ENCODE measurements at places on chromosomes 7 and 10.

- DNase-seq: no peak
Observed at GRCh38 chr7:142445019-142445686, 187.3 kb upstream of the PRSS58 start.

DNA sequence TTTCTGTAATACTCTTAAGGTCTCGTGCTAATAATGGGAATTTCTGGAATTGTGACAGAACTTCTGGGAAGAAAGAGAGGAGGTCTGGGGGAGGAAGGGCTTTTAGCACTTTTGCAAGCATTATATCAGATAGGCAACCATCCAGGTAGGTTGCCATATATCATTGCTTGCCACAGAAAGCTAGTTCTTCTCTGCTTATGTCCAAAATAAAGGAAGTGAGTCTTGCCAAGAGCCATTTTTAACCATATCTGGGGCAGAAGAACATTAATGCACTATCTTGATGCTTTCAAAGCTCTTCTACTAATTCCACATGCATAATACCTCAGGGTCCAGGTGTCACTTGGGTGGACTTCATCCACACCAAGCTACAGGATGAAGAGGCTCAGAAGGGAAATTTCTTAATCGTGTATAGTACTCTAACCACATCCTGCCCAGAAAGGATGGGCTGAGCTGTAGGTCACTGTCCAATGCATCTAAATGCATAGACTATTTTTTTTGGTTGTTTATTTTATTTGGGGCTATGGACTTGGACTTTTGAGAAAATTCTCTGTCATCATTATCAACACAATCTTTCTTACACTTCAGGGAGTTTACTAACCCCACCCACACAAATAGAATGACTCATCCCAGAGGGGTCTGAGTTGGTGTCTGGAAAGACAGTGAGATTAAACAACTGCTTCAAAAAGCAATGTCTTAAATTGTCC is 68.9 kb upstream of the ADO start:
- DNase-seq: no peak

DNA sequence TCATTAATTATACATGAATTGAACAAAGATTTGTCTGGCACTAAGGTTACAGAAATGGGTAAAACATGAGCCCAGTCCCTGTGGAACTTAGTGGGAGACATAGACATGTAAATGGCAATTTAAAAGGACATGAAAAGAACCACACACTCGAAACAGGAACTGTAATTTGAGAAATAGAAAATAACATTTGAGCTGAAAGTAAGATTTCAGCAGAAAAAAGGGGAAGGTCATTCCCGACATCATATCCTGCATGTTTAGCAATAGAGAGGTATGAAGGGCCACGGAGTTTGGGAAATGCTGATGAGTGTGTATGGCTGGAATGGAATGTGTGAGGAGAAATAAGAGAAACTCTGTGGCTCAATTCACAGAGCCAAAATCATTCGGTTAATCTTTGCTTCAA is 175.4 kb upstream of the AHR start:
- no peak for DNase-seq

- DNase-seq: no peak
Observed at GRCh38 chr7:47298636-47299035, 283.3 kb downstream of the TNS3 start.

DNA sequence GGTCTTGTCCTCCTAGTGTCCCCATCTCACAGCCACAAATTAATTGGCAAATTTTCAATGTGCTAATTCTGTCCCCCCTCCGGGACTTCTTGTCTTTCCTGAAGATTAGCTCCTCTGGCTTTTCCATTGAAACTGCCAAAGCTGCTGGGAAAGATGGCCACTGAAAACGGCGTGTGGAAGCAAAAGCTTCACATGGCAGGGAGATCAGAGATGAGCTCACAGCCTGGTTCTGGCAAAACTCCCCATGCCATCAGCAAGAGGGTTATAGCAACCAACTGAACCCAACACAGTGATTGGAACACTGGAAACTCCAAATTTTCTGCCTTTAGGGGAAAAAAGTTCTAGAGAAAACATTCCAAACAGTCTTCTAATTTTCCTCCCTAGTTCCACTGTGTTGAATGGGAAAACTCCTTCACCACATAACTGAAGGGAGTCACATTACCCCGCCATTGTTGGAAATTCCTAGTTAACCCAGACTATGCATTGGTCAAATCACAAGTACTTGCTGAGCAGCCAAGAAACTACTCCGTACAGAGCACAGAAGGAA is 37.0 kb downstream of the NRAP start:
- DNase-seq: no peak

DNA sequence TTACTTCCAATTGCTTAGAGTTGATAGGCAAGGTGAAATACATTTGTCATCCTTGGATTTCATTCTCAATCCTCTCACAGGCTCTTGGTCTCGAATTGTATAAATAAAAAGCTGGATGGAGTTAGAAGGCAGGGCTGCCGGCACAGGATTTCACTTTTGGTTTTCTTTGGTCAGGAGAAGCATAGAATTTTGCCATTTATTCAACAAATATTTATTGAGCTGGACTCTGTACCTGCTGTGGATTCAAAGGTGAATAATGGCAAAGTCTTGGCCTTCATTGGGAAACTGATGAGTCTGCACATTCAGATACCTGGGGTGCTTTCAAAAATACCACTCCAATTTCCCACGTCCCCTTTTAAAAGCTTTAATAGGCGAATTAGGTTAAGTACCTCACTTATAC is 49.7 kb downstream of the PDK4 start:
- DNase-seq: no peak

DNA sequence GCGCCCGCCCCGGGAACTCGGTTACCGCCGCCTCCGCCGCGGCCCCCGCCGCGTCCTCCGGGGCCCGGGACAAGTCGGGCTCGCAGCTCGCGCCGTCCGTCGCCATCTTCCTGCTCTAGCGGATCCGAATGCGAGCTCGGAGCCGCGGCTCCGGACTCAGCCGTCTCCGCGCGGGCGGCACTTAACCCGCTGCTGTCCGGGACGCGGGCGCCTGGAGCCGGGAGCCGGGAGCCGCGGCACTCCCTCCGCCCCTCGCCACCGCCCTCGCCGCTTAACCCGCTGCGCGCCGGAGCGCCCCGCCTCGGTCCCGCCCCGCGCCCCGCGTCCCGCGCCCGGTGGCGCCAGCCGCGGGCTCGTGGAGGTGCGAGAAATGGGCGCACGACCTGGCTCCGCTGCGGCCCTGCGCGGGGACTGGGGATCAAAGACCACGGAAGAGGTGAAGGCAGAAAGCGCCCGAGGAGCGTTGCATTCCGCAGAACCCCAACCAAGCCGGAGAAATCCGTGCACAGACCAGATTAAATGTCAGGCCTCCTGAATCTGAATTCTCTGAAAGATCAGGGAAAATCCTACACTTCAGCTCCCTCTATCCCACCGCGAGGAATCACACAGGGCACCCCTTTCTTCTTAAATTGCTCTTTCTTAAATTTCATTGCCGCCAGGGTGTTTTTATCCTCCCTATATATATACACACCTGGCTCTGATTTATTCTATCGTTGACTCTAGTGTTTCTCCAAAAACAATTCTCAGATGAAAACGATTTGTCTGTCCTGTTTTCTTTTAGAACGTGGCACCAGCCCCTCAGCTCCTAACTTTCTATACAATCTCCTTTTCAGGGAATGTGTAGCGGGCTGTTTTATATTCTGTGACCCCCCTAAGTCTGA is at the start of gene CTTNBP2:
TSS of gene CTTNBP2 (minus strand) at position 132 of the 881 bp plus-strand sequence. CDS start at position 106, 26 bp downstream.
- peak; percentile 73 for DNase-seq

DNA sequence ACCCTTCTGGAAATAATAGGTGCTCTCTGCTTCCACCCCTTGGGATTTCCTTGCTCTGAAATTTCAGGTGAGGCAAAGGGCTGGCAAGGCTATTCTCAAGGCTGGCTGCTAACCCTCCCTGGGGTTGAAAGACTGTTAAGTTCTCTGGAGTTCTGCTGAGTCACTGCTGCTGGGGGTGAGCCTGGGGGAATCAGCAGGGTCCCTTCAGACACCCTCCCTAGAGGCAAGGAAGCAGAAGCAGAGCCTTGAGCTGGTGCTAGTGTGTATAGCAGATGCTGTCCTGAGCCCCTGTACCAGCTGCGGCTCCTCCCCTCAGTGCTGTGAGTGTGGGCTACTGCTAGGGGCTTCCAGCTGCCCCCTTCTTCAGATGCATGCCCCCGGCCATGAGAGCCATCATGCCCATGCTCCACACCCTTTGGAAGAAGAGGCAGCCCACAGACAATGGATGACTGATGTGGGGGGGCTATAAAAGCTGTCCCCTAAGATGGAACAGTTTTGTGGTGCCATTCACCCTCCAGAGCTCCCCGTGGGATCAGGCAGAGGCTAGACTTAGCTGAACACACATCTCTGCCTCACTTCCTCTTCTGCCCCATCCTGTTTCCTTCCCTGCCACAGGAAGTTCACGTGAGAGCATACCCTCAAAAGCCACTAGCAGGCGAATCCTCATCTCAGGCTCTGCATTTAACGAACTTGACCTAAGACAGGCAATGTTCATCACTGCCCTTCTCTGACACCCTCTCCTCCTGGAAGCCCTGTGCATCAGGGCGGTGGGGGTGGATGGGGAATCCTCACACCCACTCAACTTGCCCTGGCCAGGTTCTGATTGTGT is 91.8 kb downstream of the SH3PXD2A start:
- no peak for DNase-seq

All from left forelimb (tissue), 1 donor.